ENCODE measurements at places on chromosomes 1 and 21.
A peak's percentile ranks its signal among the peaks of the same experiment; 100 is the strongest.

DNA sequence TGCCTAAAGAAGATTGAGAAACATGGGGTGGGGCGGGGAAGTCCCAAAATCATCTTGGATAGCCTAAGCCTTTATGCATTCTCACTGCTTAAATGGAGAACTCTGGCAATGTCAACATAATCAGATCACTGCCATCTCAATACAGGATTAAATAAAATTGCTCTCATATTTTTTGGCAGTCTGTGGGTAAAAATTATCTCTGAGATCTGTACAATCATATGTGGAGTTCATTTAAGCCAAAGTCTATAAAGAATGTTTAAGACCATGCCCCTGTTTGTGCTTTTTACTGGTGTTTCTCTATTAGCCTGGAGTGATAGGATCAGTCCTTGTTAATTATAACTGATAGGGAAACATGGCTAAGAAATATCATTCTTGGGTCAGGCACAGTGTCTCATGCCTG, 136.3 kb downstream of the GPR52 start:
- no peak for DNase-seq

- DNase-seq, result no peak
Measured at GRCh38 chr1:92544756-92545165, 58.0 kb upstream of the GFI1 start.

GRCh38 chr1:66436378-66437135, 97.4 kb upstream of the SGIP1 start:
- DNase-seq, result no peak

DNA sequence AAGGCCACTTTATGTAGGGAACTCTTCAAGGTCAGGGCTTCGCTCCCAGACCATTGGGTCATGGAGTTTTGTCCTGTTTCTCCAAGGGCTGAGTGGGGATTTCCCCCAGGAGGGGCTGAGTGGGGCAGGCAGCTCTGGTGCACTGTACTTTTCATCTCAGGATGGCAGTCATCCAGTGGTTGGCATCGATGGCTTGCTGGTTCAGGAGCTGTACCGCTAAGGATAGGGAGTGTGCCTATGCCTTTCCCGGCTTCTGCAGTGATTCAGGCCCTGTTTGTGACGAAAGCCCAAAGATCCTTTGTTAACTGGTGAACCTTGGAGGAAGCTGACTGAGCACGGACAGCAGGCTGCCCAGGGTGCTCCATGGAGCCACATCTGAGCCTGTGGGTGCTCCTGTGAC, 100.1 kb upstream of the GADD45A start:
- DNase-seq, result no peak

DNA sequence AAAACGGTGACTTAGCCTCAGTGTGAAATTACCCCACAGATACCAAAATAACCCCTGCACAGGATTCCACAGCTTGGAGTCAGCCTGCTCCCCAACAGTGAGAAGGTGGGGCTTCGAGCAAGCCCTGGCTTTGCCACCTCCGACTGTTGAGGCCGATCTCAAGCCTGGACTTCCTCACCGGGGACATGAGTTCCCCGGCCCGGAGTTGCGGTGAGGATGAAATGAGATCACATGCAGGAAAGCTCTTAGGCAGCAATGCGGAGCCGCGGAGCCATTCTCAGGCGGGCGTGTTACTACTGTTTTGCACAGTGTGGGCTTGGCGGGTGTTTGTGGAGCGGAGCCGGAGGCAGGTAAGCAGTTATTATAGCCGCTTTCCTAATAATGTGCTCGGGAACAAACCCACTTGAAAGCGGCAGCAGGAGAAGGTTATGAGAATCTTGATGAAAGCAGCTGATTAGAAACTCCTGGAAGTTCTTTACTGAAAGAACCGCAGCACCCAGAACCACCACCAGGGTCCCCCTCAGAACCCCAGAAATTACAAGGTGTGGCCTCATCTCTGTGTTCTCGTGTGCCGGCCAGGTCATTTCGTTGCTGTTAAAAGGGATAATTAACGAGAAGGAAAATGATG, 3.9 kb upstream of the CLSTN1 start:
- peak; percentile 61 for DNase-seq

- DNase-seq, result no peak
Measured at GRCh38 chr1:193944454-193944853, 758.0 kb upstream of the B3GALT2 start.

GRCh38 chr1:173545688-173546087, 57.2 kb downstream of the SLC9C2 start:
- DNase-seq, result no peak

DNA sequence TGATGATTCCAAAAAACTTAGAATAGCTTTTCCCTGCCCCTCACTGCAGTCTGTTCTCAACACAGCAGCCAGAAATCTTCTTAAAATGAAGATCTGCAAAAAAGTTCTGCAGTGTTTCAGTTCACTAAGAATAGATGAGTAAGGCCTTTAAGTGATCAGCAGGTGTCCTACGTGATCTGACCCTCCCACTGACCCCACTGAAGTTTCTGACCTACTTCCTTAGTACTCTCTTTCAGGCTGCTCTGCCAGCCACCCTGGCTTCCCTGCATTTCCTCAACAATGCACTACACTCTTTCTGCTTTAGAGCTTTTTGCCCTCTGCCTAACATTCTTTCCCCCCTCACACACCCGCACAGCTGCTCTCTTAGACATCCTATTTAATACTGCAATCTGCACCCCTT, 182.5 kb downstream of the AKT3 start:
- DNase-seq, result no peak

- no peak for DNase-seq
Measured at GRCh38 chr1:156619582-156619955, 354 bp downstream of the HAPLN2 start.

GRCh38 chr1:210377731-210378333, 49.1 kb downstream of the HHAT start:
- peak; percentile 63 for DNase-seq

DNA sequence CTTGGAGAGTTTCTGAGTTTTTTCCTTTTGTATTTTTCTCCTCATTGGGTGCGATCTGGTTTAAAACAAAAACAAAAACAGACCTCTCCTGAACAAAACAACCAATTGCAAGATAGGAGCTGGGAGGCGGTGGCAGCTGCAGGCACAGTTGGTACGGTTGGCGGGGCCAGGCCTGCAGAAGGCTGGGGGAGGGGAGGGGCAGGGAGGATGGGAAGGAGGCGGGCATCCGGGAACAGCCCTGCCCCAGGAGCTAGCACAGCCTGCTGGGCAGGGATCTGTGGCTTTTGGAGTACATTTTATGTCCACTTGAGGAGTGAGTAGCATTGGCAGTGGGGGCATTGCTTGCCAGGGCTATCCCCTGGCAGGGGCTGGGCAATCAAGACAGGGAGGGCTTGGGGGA, 5.2 kb downstream of the CAPN9 start:
- DNase-seq, result peak; percentile 96

DNA sequence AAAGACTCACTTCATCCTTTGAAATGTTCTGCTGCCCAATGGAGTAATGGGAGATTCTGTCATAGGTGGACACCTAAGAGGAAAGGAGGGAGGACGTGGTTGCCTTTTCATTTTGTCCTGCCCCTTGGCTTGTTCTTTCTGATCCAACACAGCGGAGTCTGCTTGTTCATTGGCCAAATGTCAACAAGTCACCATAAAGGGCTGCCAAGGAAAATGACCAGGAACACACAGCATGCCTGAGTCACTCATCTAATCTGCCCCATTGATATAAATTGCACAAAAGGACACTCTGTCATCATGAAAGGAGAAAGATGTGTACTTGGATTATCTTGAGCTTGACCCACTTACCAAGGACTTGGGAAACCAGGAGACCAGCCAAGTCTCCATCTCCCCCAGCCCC, 422.9 kb downstream of the SETD4 start:
- DNase-seq, result no peak

DNA sequence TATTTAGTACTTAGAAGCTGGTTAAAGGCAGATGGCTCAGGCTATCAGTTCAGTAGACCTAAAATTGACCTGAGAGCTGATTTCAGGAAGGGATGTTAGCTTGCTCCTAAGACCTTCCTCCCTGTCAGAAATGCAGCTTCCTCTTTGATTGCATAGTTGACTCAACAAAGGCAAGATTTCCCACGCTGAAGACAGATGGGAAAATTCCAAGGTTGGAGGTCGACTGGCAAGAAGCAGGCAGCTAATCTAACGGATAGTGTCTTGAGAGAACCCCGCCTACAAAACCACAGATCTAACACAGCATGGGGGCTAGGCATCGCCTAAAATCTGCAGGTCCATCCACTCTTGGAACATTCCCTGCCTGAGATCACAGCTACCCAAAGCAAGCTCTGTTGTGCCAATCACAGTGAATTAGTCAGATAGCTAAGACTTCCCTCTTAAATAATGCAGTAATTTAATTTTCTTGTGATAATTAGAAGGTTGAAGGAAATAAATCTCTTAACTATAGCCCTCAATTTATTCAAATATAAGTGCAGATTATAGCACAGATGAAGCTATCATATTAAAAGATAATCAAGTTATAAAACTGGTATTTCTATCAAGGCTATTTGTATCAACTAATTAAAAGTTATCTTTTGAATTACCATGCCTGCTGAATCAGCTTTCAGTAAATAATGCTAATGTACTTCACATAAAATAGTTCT, 357.8 kb upstream of the SGIP1 start:
- DNase-seq, result no peak

DNA sequence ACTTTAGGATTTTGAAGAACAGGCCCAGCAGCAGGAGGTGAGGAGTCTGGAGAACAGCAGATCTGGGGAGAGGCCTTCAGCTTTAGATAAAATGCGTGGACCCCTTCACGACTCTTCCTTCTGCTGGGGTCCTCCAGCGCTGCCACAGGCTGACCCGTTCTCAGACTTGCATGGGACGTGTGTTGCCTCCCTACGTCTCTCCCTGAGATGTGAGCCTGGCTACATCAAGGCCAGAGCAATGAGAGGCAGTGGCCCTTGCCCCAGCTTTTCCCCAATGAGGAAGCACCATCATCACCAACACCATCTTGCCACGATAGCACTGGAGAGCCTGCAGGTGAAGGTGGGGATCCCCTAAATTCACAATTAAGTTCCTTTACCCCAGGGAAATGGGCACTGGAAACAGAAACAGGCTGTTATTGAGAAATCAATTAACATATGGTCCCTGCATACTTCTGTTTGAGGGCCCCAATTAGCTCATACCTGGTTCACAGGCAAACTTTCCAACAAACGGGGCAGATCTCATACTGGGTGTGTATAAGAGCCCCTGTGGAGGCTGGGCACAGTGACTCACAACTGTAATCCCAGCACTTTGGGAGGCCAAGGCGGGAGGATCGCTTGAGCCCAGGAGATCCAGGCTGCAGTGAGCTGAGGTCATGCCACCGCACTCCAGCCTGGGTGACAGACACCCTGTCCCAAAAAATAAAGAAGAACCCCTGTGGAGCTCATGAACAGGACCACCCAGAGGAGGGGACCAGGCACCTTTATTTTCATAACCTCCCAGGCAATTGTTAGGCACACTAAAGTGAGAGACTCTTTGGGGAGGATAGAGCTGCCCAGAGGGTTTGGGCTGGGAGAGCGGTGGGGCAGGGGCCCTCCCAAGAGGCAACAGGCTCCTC, 12.1 kb upstream of the ADAMTSL4 start:
- DNase-seq, result no peak

DNA sequence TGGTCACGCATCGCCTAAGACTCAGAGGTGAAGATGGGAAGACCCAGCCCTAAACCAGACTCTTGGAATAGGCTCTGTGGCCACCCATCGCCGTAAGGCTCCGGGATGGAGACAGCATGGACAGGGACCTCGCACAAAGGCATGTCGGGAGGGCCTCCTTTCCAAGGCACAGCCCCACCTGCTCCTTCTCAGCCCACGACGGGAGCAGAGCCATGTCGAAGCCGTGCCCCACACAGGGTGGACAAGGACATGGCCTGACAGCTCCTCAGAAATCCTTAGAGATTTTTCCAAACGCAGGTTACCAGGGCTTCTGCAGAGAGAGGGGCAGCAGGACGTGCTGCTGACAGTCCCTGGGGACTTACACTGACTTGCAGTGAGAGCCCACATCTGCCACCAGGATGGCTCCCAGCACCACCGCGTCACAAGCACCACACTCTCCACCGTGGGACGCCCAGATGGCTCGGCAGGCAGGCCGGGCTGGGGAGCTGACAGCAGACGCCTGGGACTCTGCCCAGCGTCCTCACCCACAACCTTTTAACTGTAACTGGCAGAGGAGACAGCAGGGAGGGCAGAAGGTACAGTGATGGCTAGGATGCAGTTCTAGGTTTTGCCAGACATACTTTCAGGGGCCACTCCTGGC, 12.0 kb downstream of the SSU72 start:
- no peak for DNase-seq

- DNase-seq, result peak; percentile 22
Measured at GRCh38 chr1:160630523-160631451, 16.1 kb downstream of the SLAMF1 start.

GRCh38 chr1:230693777-230694176, 20.1 kb downstream of the AGT start:
- no peak for DNase-seq

GRCh38 chr1:220012259-220012658, 34.0 kb downstream of the EPRS1 start:
- DNase-seq, result no peak

- DNase-seq, result no peak
Measured at GRCh38 chr1:162782671-162783070, 7.8 kb upstream of the HSD17B7 start.

GRCh38 chr1:208747979-208748378, 503.8 kb upstream of the PLXNA2 start:
- no peak for DNase-seq

DNA sequence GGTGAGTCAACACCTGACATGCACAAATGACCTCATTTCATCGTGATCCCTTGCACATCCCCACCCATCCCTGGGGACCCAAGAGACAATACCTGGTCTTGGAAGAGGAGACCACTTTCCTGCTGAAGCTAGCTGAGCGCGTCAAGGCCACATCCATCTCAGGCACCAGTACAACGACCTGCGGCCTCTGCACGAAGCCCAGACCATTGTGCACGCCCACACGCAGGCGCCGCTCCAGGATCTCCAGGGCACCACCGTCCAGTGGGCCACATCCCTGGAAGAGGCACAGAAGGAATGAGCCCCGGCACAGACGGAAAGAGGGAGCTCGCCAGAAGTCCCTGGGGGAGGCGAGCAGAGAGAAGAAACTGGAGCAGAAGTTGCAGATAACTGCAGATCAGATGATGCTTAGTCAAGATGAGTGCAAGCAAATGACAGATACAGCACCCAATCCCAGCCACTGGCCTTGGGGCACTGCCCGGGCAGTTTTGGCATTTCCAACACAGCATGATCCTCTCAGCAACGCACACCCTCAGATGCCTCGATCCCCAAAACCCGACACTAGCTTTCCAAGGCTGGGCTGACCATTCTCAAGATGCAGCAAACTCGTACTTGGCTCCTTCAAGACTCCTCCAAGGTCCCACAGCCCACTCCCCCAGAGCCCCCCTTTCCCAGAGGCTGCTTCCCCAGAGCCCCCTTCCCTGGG, 44.1 kb downstream of the NPHP4 start:
- no peak for DNase-seq

- no peak for DNase-seq
Measured at GRCh38 chr1:200351826-200352549, 57.8 kb downstream of the ZNF281 start.

GRCh38 chr1:171610385-171610784, 11.7 kb upstream of the MYOCOS start:
- no peak for DNase-seq

Measured in NCI-H69 (cell line).